ENCODE measurements at places on chromosomes 1 and 21.

- peaks cover 26% of the 10 kb centered on the region for H3K36me3 ChIP-seq
- H3K4me3 ChIP-seq: peak overlapping the region; percentile 55
- DNase-seq: no peak
- H3K27ac ChIP-seq: peak overlapping the region; percentile 69
- peaks cover 81% of the 10 kb centered on the region for H3K4me1 ChIP-seq
Measured at GRCh38 chr1:226697151-226697928, 41.7 kb downstream of the ITPKB start.

- no peak overlapping the region for H3K4me3 ChIP-seq
- peaks cover 14% of the 10 kb centered on the region for H3K36me3 ChIP-seq
- H3K27me3 ChIP-seq: no peaks in the 10 kb centered on the region
- H3K4me1 ChIP-seq: peaks cover 4% of the 10 kb centered on the region
- no peak for DNase-seq
Measured at GRCh38 chr1:202319381-202320080, 22.2 kb downstream of the UBE2T start.

GRCh38 chr21:46184625-46185555 is 631 bp upstream of the SPATC1L start:
- H3K27ac ChIP-seq: peak overlapping the region; percentile 26
- no peak for DNase-seq
- H3K36me3 ChIP-seq: peaks cover 3% of the 10 kb centered on the region
- peak overlapping the region; percentile 71 for H3K4me3 ChIP-seq

DNA sequence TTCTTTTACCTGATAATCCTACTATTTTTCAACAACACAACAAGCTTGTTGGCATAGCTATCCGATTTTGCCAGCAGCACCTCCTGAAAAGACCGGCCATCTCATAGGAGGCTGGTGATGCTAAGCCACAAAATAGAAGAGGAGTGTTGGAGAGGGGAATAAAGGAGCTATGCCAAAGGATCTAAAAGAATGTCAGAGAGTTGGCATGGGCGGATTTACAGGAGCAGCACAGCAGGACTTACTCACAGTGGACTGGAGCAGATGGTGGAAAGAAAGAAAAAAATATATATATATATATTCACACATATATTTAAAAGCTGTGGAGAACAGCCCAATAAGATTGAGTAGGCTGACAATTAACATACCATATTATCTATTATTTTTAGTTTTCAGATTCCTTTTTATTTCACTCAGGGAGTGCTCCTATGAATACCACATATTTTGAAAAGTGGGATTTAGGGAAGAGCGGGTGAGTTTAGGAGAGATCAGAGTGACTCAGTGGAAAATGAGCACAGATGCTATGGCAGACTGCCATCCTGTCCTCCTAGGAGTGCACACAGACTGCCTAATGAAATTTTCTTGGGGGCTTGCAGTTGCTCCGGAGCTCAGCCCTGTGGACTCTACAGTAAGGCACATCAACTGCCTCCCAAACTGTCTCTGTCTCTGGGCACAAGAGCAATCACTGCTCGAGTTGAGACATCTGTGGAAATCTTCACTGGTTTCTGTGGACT is 394.4 kb upstream of the CHRM3 start:
- H3K36me3 ChIP-seq: no peaks in the 10 kb centered on the region
- H3K4me1 ChIP-seq: no peaks in the 10 kb centered on the region
- no peak overlapping the region for H3K27ac ChIP-seq
- no peak overlapping the region for H3K4me3 ChIP-seq
- DNase-seq: no peak

GRCh38 chr1:244413736-244414135 is 38.0 kb downstream of the ADSS2 start:
- H3K27ac ChIP-seq: peak overlapping the region; percentile 56
- no peak for DNase-seq
- peaks cover 5% of the 10 kb centered on the region for H3K4me1 ChIP-seq
